ENCODE measurements at places on chromosomes 4 and X.

- DNase-seq: no peak
These were observed 630.8 kb upstream of the INTU start for GRCh38 chr4:127001933-127002332.

- DNase-seq: no peak
These were observed 837.4 kb upstream of the NDST4 start for GRCh38 chr4:115950806-115951205.

DNA sequence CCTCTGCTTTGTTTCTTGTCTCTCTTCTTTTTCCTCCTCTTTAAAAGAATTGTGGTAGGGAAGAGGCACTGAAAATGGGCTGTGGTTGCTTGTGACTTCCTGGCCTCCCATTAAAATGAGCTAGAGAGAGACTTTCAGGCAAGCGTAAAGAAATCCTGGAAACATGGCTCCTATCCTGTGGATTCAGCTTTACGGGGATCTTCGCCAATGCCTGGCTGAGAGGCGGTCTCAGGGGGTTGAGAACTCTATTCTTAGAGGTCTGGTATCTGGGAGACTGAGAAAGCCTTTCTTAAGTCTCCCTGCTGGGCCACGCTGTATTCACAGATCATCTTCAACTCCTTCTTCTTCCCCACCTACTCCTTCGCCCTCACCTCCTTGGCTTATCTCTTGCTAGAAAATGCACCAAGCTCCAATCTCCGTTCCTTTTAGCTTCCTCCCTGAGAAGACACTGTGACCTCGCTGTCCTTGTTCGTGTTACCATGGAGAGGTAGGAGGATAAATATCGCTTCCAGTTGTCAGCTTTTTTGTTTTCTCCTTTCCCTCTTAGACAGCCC, 542 bp upstream of the KLF8 start:
- no peak for DNase-seq

- DNase-seq: no peak
These were observed 102.7 kb downstream of the TAB3 start for GRCh38 chrX:30786374-30786773.

GRCh38 chr4:11495291-11495690, 66.6 kb upstream of the HS3ST1 start:
- DNase-seq: peak; percentile 34

- no peak for DNase-seq
These were observed 46.4 kb upstream of the GPM6B start for GRCh38 chrX:13863324-13863723.

DNA sequence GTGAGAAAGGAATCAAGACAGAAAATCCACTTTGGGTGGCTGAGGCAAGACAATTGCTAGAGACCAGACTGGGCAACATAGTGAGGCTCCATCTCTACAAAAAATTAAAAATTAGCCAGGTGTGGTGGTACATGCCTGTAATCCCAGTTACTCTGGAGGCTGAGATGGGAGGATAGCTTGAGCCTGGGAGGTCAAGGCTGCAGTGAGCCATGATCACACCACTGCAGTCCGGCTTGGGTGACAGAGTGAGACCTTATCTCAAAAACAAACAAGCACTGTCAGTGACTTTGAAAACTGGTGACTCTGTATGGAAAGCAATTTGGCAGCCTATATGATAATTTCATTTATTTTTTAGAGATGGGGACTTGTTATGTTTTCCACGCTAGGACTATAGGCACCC, 2.3 kb upstream of the ELOVL6 start:
- no peak for DNase-seq

GRCh38 chr4:142832022-142832421, 14.1 kb downstream of the INPP4B start:
- DNase-seq: no peak

All from MV-4-11 (cell line).